Activated CD8-positive, alpha-beta T cell treated with anti-CD3 and anti-CD28 coated beads, Interleukin-2, amount 10 ng/mL, durations not matched to agents 7 days and 5 days (primary cell): ENCODE measurements at places on chromosomes 11 and 22. TPM values are rescaled to one million over a fixed set of nuclear protein-coding genes. Genes with fewer than 3 reads are reported as not detected.

DNA sequence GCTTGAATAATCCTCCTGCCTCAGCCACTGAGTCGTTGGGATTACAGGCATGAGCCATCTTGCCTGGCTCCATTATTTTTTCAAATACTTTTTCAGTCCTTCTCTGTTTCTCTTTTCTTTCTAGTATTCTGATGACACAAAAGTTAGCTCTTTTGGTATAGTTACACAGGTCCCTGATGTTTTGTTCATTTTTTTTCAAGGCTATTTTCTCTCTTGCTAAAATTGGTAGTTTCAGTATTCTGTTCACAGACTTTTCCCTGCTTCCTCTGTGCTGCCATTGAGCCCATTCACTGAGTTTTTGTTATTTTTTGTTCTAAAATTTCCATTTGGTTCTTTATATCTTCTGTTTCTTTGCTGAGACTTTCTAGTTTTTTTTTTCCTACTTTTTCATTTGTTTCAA lies 166.5 kb downstream of the UVRAG start:
- H3K4me1 ChIP-seq: no peaks in the 10 kb centered on the region
- DNase-seq: no peak
- no peaks in the 10 kb centered on the region for H3K27me3 ChIP-seq
- H3K27ac ChIP-seq: peak overlapping the region; percentile 15
- H3K4me3 ChIP-seq: no peak overlapping the region
- peaks cover 25% of the 10 kb centered on the region for H3K36me3 ChIP-seq

DNA sequence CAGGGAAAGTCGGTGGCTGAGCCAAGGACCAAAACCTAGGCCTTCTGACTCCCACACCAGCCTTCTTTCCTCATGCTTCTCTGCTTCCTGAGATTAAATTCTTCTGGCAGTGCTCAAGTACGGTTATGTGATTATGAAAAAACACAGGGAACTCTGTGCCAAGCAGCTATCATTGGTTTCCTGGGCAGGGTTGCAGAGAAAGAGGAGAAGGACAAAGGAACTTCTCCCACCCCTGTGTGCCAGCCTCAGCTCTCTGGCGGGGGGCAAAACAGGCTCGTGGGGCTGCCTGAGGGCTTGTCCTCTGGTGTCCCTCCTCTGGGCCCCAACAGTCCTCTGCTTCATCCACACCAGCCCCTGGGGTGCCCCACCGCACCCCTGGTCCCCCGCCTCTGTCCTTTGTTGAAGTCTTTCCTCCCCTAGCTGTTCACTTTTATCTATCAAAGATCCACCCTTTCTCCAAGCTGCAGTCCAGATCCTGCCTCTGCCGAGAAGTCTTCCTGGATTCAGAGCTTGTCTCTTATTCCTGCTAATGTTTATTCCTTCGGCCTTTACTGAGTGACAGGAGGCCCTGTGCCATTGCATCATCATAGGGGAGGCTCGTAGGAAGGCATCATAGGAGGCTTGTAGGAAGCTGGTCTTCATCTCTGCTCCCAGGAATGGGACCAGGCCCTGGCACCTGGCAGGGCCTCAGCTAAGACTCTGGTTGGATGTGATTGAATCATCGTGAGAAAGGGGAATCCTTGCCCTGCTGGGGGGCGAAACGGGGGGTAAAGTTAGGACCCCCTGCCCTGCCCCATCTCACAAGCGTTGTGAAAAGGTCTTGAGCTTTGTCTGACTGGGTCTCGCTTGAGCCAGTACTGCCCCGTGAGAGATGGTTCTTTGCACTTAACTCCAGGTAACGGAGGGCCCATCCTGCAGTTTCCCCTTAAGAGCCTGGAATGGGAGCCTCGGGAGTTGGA lies 11.5 kb upstream of the FTH1 start:
- DNase-seq: no peak
- H3K36me3 ChIP-seq: no peaks in the 10 kb centered on the region
- H3K27me3 ChIP-seq: no peaks in the 10 kb centered on the region
- peaks cover 9% of the 10 kb centered on the region for H3K4me1 ChIP-seq
- no peak overlapping the region for H3K4me3 ChIP-seq

DNA sequence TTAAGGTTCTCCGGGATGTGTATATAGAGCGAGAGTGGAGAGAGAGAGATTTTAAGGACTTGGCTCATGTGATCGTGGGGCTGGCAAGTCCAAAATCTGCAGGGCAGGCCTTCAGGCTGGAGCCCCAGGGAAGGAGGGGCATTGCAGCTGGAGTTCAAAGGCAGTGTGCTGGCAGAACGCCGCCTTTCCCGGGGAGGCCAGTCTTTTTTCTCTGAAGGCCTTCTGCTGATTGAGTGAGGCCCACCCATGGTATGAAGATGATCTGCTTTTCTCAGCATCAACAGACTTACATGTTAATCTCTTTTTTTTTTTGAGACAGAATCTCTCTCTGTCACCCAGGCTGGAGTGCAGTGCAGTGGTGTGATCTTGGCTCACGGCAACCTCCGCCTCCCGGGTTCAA lies 25.4 kb downstream of the FBLN1 start:
- H3K36me3 ChIP-seq: no peaks in the 10 kb centered on the region
- H3K27ac ChIP-seq: no peak overlapping the region
- no peak overlapping the region for H3K4me3 ChIP-seq

DNA sequence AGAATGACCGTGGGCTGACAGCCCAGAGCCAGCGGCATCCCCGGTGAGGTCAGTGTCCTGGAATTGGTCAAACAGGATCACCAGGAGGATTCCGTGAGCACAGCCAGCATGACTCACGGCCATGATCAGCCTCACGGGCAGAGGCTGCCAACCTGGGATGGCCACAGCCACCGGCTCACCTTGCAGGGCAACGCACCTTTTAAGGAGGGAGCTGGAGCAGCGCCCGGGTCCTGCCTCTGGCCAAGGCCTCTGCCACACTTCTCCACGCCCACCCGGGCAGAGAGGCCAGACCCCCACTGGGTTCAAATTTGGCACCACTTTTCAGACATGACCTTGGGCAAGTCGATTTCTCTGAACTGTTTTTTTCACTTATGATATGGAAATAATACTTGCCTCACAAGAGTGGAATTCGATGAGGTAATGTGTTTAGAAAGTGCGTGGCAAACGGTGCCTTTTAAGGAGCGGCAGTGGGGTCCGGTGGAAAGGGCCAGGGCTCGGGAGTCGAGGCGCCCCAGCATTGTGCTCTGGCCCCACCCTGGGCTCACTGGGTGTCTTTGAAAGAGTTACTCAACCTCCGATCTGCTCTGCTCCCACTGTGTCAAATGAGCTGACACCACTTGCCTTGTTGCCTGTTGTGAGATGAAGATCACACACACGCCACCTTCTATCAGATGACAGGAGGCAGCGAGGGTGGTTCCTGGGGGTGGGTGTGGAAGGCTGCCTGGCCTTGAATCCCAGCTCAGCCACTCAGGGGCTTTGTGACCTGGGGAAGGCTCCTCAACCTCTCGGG lies 16.0 kb downstream of the TXN2 start:
- H3K36me3 ChIP-seq: peaks cover 15% of the 10 kb centered on the region
- H3K4me3 ChIP-seq: no peak overlapping the region
- H3K4me1 ChIP-seq: peaks cover 40% of the 10 kb centered on the region
- DNase-seq: no peak
- peak overlapping the region; percentile 52 for H3K27ac ChIP-seq
- no peaks in the 10 kb centered on the region for H3K27me3 ChIP-seq

GRCh38 chr22:20584872-20585638 lies 77.6 kb downstream of the MED15 start:
- no peaks in the 10 kb centered on the region for H3K27me3 ChIP-seq
- H3K4me3 ChIP-seq: no peak overlapping the region
- H3K27ac ChIP-seq: no peak overlapping the region
- H3K4me1 ChIP-seq: peaks cover 4% of the 10 kb centered on the region

DNA sequence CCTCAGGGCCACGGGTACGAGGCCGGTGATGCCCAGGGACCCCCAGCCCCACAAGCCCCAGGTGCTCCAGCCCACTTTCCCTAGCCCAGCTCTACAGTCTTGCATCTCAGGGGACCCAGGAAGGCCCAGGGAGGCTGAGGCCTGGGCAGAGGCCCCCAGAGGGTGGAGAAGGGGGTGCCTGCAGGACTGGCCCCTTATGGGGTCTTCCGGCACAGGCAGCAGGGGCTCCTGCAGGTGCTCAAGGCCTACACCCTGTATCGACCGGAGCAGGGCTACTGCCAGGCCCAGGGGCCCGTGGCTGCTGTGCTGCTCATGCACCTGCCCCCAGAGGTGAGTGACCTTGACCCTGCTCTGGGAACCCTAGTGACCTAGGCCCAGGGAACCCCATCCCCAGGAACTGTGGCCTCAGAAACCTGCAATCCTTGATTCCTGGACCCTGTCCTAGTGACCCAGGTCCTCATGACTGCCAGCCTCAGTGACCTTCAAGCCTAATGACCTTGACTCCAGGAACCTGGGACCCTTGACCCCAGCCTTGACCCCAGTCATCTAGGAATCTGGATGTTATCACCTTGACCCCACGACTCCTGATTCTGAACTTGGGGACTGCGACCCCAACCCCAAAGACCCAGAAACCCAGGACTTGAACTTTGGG lies 1.9 kb downstream of the TBC1D10C start:
- peak overlapping the region; percentile 92 for H3K4me3 ChIP-seq
- DNase-seq: peak; percentile 23
- H3K27me3 ChIP-seq: no peaks in the 10 kb centered on the region
- H3K36me3 ChIP-seq: peaks cover 62% of the 10 kb centered on the region
- H3K27ac ChIP-seq: peak overlapping the region; percentile 93
- H3K4me1 ChIP-seq: peaks cover 68% of the 10 kb centered on the region

- no peak overlapping the region for H3K27ac ChIP-seq
- H3K27me3 ChIP-seq: no peaks in the 10 kb centered on the region
- no peak overlapping the region for H3K4me3 ChIP-seq
These were observed 336.8 kb downstream of the GUCY1A2 start for GRCh38 chr11:106681435-106681834.

GRCh38 chr11:67612751-67613150 lies 6.0 kb downstream of the NDUFV1 start:
- DNase-seq: no peak
- H3K27ac ChIP-seq: peak overlapping the region; percentile 98
- H3K4me1 ChIP-seq: peaks cover 62% of the 10 kb centered on the region
- H3K36me3 ChIP-seq: peaks cover 43% of the 10 kb centered on the region
- no peak overlapping the region for H3K4me3 ChIP-seq
- no peaks in the 10 kb centered on the region for H3K27me3 ChIP-seq

DNA sequence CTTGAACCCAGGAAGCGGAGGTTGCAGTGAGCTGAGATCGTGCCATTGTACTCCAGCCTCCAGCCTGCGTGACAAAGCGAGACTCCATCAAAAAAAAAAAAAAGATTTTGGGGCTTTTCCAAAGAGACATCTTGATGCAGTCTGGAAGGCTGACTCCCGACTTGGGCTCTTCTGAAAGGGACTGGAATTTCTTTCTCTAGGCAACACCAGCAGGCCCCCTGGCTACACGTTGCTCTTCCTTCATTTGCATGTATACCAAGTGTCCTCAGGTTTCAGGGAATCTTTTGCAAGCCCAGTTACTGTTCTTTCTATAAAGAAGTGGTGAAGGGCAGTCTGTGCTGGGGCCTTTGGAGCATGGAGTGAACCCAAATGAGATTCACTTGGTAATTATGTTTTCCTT lies 211.0 kb downstream of the GRIK4 start:
- no peak overlapping the region for H3K4me3 ChIP-seq
- DNase-seq: no peak
- no peaks in the 10 kb centered on the region for H3K36me3 ChIP-seq
- H3K4me1 ChIP-seq: no peaks in the 10 kb centered on the region
- H3K27me3 ChIP-seq: peaks cover 10% of the 10 kb centered on the region

The MS4A7 gene
- not detected for total RNA-seq

The OR2D2 gene
- total RNA-seq: not detected

- H3K4me3 ChIP-seq: no peak overlapping the region
- no peaks in the 10 kb centered on the region for H3K36me3 ChIP-seq
- no peak overlapping the region for H3K27ac ChIP-seq
- no peaks in the 10 kb centered on the region for H3K4me1 ChIP-seq
- no peak for DNase-seq
These were observed 154.0 kb upstream of the SYT13 start for GRCh38 chr11:45440111-45440510.

DNA sequence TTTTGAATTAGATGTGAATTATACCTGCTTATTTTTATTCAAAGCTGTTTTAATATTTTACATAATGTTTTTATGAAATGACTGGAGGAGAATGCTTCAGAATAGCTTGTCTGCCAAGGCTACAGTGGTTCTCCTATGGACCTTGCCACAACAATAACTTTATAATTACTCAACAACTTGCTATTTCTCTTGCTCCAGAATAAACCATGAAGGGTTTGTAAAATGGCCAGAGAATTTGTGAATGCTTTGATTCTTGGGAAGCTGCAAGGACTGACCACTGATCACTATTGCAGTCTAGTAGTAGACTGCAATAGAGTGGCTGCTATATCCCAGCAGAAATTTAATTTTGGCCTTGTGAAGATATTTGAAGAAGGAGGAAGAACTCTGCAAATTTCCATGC lies 199.7 kb downstream of the FAT3 start:
- DNase-seq: no peak
- no peak overlapping the region for H3K4me3 ChIP-seq
- H3K27me3 ChIP-seq: no peaks in the 10 kb centered on the region
- H3K36me3 ChIP-seq: no peaks in the 10 kb centered on the region
- H3K4me1 ChIP-seq: no peaks in the 10 kb centered on the region

DNA sequence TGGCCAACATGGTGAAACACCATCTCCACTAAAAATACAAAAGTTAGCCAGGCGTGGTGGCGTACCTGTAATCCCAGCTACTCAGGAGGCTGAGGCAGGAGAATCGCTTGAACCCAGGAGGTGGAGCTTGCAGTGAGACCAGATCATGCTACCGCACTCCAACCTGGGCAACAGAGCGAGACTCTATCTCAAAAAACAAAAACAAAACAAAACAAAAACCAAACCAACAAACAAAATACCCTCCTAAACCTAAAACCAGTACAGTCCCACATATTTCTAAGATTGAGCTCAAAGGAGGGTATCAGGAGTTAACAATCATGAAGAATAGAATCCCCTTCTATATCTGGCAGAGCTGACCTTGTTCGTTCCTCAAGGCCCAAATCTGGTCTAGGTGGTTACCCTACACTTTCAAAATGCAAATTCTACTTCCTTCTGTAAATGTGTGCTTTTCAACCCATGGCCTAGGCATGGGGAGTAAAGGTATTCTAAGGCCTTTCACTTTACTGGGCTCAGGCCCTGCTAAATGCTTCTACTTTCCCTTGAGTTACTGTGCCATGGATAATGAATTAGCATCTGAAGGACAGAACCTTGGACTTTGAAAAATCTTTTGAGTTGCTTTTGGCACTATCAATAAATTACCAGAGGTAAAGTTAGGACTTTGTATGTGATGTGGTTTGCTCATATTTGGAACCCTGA lies 10.4 kb upstream of the PPP2R1B start:
- DNase-seq: no peak
- no peak overlapping the region for H3K4me3 ChIP-seq
- H3K36me3 ChIP-seq: no peaks in the 10 kb centered on the region

DNA sequence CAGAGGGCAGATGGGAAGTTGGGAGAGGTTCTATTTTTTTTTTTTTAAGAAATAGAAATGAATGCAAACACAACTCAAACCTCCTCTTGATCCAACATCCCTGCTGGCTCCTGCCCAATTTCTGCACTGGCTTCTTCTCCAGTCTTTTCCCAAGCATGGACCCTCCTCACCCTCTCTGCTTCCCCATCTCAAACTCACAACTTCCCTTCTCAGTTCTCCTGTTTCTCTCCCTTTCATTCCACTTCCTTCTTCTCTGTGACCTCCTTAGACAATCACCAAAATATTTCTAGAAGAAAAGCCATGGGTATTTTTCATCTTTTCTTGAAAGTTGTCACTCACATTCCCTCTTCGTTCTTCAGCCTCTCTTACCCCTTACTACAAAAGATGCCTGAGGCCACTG lies 85.2 kb upstream of the VPREB1 start:
- peaks cover 8% of the 10 kb centered on the region for H3K4me1 ChIP-seq
- no peaks in the 10 kb centered on the region for H3K36me3 ChIP-seq
- peaks cover 20% of the 10 kb centered on the region for H3K27me3 ChIP-seq
- DNase-seq: no peak

GRCh38 chr11:101863361-101863760 lies 51.4 kb upstream of the CEP126 start:
- no peaks in the 10 kb centered on the region for H3K36me3 ChIP-seq
- no peaks in the 10 kb centered on the region for H3K4me1 ChIP-seq
- peaks cover 2% of the 10 kb centered on the region for H3K27me3 ChIP-seq
- H3K4me3 ChIP-seq: no peak overlapping the region
- no peak overlapping the region for H3K27ac ChIP-seq
